ENCODE measurements at places on chromosomes 1 and 21.

DNA sequence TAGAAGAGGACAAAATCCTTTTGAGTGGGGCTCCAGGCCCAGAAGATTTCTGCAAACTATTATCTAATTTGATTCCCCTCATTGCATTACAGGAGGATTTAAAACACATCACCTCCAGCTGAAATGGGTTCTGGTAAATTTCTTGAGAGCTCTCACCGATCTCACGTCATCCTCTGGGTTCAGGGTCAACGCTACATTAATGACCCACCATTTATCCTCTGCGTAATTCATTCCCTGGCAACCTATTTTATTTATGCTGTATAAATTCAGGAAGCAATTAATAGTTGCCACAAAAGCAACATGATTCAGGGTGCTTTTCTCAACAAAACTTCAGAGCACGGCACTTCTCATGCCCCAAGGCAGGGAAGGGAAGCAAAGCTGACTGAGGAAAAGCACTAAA lies 38.9 kb downstream of the LMX1A start:
- no peak for DNase-seq

GRCh38 chr1:150256554-150257341 lies 826 bp upstream of the CA14 start:
- no peak for DNase-seq

DNA sequence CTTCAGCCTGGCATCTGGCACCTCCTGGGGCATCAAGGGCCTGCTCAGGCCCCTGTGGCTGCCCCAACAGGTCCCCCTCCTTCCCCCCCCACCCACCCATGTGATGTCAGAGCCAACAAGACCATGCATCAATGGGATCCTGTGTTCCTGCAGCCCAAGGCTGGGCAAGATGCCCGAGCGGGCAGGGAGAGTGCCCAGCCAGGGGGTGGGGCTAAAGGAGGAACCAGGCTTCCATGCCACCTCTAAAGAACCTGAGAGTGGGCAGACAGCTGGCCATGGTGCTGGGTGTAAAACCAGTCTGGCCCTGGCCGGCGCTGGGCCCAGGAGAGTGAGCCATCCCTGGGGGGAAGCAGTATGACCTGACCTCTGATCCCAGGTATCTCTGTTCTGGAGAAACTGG lies 7.6 kb downstream of the COL16A1 start:
- DNase-seq = no peak

- no peak for DNase-seq
These were observed 60.4 kb upstream of the DMRTB1 start for GRCh38 chr1:53398576-53399365.

DNA sequence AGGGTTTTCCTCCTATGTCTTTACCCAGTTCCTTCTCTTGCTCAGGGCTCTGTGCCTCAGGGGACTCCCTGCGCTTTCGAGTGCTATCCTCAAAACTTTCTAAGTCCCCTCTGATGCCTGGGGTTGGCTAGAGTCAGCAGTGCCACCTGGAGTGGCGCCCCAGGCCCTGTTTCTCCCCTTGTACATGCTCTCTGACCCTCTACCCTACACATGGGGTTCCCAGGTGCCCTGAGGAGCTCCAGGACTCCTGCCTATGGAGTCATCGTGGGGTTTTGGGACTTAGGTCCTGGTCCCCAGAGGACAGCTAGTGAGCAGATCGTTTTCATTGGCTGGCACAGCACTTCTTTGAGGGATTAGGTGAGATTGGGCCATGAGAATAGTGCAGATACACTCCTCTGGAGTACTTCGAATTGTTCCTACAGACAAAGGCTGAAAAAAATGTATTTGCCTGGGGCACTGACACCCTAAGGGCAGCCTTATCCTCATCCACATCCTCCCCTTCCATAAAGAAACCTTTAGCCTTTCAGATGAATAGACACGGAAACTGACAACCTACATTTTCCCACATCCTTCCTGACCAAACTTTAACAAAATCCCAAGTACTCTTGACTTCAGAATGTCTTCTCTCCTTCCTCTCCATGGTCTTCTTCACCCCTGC lies 41.5 kb downstream of the LGR6 start:
- DNase-seq = no peak

DNA sequence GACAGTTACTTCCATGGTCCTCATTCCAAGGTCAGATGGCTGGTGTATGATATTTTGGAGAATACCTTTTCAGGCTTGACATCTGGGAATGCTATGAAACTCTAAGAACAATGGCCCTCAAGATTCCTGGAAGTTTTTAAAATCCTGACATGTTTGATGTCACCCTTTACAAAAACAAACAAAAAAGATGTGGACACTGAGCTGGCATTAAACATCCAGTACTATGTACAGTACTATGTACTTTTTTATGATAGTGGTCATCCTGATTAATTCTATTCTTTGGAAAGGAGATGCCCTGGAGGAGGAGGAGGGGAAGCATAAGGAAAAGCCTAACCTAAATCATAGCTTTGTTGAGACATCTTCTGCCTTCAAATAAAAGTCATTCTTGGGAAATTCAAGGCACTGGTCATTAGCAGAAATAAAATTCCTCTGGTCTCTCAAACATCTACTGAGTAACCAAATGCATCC lies 235.4 kb downstream of the HMCN1 start:
- no peak for DNase-seq

DNA sequence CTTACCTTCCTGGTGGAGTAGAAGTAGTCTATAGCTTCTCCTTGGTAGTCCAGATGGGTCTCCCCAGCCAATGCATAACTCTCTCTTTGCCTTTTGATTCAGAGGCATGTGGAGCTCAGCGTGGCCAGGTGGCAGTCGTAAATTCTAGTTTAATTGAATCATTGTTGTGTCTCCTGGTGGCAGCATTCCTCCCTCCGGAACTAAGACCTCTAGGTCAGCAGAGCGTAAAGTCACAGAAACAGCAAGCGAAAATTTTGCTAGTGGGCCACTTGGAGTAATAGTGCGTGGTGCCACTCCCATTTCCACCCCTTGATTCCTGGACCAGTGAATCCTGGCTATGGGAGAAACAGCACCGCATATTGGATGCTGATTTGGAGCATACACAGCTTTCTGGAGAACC lies 3.9 kb upstream of the TMPRSS2 start:
- no peak for DNase-seq

DNA sequence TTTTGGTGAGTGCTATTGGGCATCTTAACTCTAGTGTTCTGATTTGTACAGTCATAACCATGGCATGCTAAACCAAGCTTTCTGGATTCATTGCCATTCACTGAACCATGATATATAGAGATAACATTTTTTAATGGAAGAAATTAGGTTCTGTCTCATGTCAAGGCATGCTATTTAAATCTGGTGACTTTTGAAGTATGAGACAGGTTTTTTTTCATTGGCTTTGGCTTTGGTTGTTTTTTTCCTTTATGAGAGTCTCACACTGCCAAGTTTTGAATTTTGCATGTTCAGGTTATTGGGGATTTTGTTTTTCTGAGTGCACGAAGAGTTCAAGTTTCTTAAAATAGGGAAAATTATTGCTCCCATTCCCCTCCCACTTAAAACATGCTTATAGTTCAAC lies 141.3 kb upstream of the ADAMTS5 start:
- no peak for DNase-seq

DNA sequence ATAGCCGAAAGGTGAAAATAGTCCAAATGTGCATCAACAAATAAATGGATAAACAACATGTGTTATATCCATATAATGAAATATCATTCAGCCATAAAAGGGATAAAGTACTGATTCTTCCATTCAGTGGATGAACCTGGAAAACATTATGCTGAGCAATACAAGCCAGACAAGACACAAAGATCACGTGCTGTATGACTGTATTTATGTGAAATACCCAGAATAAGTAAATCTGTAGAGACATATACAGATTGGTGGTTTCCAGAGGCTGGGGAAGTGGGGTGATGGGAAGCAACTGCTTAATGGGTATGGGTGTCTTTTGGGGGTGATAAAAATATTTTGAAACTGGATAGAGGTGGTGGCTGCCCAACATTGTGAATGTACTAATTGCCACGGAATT lies 13.3 kb upstream of the GSTM4 start:
- no peak for DNase-seq

- no peak for DNase-seq
These were observed 12.2 kb downstream of the KCNJ15 start for GRCh38 chr21:38268864-38269575.

- no peak for DNase-seq
These were observed 3.6 kb upstream of the BACH1 start for GRCh38 chr21:29295066-29295650.

DNA sequence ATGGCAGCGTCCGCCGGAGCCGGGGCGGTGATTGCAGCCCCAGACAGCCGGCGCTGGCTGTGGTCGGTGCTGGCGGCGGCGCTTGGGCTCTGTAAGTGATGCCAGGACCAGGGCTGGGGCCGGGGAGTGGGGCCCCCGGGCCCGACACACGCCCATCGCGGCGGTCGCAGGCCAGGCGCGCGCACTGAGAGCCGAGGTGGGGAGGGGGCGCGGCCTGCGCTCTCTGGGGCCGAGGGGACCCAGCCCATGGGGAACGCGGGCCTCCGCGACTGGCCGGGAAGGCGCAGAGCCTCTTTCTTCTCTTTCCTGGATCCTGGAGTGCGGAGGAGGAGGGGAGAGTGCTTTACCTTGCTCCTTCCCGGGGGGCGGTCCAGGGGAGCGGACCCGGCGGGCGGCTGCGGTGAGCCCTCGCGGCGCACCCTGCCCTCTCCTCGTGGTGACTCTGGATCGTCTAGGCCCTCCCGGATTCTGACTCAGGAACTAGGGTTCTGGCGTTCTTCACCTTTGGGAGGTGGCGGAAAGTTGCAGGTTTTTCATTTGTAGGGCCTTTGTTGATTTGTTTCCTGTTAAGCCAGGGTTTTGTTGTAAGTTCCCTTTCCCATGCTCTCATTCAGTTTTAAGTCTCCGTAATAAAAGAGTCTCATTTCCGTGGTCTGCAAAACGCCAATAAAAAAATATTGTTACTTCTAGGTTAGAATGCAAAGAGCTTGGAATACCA lies 529 bp downstream of the MPZL1 start:
- no peak for DNase-seq

- no peak for DNase-seq
These were observed 525.6 kb upstream of the CAMK1G start for GRCh38 chr1:209057901-209058300.

DNA sequence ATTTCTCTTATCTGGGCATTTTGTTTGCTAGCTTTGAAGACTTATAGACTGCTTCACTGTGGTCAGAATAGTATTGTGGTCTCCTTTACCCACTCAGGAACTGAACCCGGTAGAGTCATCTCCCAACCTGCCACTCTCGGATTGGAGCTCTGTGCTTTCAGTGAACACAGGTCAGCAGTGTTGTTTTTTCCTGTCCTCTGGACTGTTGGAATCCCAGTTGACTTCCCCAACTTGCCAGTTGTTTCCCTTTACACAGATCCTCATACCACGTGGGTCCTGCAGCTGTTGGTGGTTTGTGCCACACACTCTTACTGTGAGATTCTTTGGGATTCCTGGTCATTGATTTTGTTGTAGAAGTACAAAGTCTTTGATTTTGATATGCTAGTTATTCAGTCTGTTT lies 214.1 kb downstream of the DYRK1A start:
- DNase-seq = no peak

DNA sequence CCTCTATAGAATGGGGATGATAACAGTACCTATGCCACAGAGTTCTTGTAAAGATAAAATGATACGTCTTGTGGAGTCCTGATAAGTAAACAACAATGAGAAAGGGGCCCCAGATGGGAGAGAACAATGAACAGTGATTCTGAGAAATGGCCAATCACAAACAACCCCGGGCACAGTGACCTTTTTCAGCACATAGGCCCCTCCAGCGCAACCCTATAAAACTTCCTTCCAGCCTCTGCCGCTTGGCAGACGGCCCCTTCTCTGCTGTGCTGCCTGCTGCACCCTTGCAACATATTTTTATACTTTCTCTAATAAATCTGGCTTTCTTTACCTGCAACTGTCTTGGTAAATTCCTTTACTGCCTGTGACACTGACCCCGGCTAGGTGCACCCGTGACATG lies 8.9 kb downstream of the RCAN1 start:
- no peak for DNase-seq

GRCh38 chr1:73042403-73042802 lies 760.1 kb upstream of the NEGR1 start:
- DNase-seq = no peak

GRCh38 chr1:14519976-14520375 lies 78.5 kb upstream of the KAZN start:
- no peak for DNase-seq

DNA sequence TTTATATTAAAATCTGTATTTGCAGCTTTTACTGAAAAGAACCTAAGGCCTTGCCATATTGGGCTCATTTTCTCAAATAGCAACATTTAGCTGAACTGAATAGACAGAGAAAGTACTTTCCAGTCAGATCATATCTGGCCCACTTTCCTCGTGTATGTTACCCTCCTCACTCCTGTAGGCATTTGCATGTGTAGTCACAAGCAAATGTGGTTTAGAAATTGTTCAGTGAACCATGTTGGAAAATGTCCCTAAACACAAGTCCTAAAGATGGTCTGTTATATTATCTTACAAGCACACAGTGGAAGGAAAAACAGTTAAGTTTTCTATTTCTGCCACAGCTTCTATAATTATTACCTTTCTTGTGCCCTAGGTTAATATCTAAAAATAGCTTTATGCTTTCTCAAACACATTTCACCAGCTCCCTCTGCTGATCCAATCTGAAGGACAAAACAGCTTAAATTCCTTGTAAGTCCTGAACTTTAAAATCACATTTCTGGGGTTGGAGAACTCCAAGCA lies 606 bp upstream of the FMO4 start:
- no peak for DNase-seq

DNA sequence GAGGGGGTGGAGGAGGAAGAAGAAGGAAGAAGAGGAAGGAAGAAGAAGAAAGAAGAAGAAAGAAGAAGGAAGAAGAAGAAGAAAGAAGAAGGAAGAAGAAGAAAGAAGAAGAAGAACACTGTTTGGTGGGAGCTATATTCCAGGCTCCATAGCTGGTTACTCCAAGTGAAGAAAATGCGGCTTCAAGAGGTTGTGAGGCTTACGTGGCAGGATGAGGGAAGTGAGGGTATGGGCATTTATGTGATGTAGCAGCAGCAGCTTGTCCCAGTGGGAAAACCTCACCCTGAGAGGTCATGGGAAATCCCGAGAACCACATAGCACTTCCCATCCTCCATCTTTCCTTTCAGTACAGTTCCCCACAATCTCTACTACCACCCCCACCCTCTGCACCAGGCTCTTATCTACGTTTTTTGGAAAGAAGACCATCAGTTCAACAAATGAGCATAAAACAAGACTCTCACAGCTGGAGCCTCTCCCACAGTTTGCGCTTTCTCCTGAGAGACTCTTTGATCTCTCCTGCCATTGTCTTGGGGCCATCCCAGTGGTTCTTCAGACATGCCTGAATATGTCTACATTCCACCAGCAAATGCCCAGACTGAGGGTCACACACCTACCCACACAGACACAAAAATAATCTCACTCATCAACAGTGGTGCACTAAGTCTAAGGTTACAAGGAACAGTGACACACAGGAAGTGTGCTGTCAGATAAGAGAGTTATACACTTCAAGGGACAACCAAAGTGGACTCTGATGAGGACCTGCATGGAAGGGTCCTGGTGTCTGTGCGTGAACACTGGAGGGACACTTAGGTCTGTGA lies 77.9 kb upstream of the KCNJ15 start:
- no peak for DNase-seq

- DNase-seq = no peak
These were observed 13.8 kb upstream of the SDHB start for GRCh38 chr1:17067465-17068240.

Measured in esophagus squamous epithelium (tissue), 5 donors.